ENCODE measurements at places on chromosomes 11 and 22. TPM values are rescaled to one million over a fixed set of nuclear protein-coding genes. Genes with fewer than 3 reads are reported as not detected.

- no peak overlapping the region for H3K4me3 ChIP-seq
- H3K27me3 ChIP-seq, result no peaks in the 10 kb centered on the region
- DNase-seq, result peak; percentile 47
Measured at GRCh38 chr22:41939981-41940831, 6.7 kb downstream of the CENPM start.

GRCh38 chr11:105078283-105078682, 33.1 kb upstream of the CARD16 start:
- H3K27ac ChIP-seq, result no peak overlapping the region
- H3K27me3 ChIP-seq, result no peaks in the 10 kb centered on the region
- no peak for DNase-seq
- H3K4me1 ChIP-seq, result no peaks in the 10 kb centered on the region
- no peaks in the 10 kb centered on the region for H3K36me3 ChIP-seq
- no peak overlapping the region for H3K4me3 ChIP-seq

DNA sequence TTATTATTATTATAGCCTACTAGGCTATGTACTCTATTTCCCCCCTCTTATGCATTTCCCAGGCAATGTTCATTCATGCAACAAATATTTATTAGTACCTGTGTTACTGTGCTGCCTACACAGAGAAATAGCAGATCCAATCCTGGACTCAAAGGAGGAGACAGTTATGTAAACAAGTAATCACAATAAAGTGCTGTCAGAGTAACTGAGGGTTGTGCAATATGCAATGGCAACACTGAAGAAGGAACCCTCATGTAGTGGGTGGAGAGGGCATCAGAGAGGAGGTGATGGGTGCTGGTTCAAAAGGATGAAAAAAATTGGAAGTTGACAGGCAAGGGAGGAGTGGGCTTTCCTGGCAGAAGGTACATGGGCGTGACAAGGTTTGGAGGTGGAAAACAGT, 886 bp upstream of the P4HA3 start:
- no peak for DNase-seq
- no peaks in the 10 kb centered on the region for H3K36me3 ChIP-seq
- H3K4me3 ChIP-seq, result no peak overlapping the region

DNA sequence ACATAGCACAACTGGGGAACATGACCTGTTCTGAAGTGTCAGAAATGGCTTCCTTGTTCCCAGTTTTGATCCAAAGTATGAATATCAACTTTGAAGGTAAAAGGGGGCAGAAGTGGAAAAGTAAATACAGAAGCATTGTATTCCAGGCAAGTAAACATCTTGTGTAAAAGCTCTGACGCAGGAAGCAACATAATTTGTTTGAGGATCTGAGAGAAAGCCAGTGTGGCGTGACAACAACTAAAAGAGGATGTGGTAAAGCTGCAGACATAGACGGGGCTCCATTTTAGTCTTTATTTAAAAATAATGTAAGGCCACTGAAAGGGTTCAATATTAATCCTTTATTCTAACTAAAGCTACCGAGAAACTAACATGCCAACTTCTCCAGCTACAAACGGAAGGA, 310.2 kb downstream of the DLG2 start:
- H3K27me3 ChIP-seq, result no peaks in the 10 kb centered on the region
- H3K4me3 ChIP-seq, result no peak overlapping the region
- no peak overlapping the region for H3K27ac ChIP-seq
- no peaks in the 10 kb centered on the region for H3K36me3 ChIP-seq
- DNase-seq, result no peak

GRCh38 chr22:37430941-37431340, 3.7 kb upstream of the ELFN2 start:
- H3K27me3 ChIP-seq, result peaks cover 32% of the 10 kb centered on the region
- no peak overlapping the region for H3K27ac ChIP-seq
- peak; percentile 12 for DNase-seq
- no peak overlapping the region for H3K4me3 ChIP-seq
- H3K36me3 ChIP-seq, result no peaks in the 10 kb centered on the region

DNA sequence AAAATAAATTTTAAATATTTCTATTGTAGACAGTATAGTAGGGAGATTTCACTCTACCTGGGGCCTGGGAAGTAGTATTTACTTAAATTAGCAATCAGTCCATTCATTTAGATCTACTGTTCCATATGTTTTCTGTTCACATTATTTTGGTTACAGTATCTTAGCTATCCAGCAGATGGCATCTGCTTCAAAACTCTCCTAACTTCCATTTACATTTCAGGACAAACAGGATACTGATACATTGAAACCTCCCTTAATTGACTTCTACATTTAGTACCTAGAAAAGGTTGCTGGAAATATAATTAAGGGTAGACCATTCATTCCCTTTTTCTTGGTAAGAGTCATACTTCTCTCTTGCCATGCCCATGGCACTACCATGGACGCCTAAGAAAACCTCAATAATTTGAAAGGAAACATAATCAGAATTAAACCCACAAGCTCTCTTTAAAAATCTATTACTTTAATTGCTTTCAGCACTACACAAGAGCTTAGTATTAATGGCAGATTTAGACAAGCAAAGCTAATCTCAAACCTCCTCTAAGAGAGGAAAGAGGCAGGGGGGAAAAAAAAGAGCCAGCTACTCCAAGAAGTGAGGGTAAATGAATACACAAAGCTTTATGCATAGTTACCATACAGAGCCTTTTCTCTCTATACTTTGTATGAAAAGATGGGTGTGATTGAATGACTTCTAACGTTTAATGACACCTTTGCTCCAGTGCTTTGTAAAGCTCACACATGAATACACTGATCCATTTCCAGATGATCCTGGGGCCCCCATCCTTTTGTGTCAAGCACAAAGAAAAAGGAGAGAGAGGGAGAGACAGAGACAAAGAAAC, 131.2 kb upstream of the MTMR2 start:
- H3K36me3 ChIP-seq, result no peaks in the 10 kb centered on the region
- peak overlapping the region; percentile 96 for H3K27ac ChIP-seq
- no peaks in the 10 kb centered on the region for H3K27me3 ChIP-seq
- DNase-seq, result no peak
- H3K4me3 ChIP-seq, result no peak overlapping the region

- no peak for DNase-seq
- peaks cover 24% of the 10 kb centered on the region for H3K4me1 ChIP-seq
- no peaks in the 10 kb centered on the region for H3K36me3 ChIP-seq
- no peak overlapping the region for H3K4me3 ChIP-seq
Measured at GRCh38 chr11:12733091-12733490, 58.9 kb downstream of the TEAD1 start.

DNA sequence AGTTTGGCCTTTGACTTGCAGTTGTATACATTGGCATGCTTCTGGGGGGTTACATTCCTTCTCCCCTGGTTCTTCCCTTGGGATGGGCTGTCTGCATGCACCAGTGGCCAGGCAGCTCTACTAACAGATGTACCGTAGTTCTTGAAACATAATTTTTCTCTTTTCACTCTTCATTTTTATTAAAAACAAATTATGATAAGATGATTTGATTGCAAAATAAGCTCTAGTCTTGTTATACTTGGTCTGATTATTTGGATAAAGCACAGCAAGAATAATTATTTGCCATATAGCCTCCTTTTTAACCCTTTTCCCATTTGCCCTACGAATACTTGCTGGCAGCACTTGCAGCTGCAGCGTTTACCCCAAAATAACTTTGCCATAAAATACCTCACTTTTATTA, 12.7 kb downstream of the OR56A5 start:
- DNase-seq, result no peak
- no peak overlapping the region for H3K4me3 ChIP-seq

GRCh38 chr22:40499209-40499623, 128.8 kb downstream of the SGSM3 start:
- no peak overlapping the region for H3K27ac ChIP-seq
- no peaks in the 10 kb centered on the region for H3K36me3 ChIP-seq
- DNase-seq, result no peak
- H3K27me3 ChIP-seq, result no peaks in the 10 kb centered on the region
- no peak overlapping the region for H3K4me3 ChIP-seq

KRTAP5-9 gene
- 0.34 TPM for total RNA-seq

CUL5 gene
- total RNA-seq, result 32.8 TPM

Data from endodermal cell (in vitro differentiated cells).